ENCODE measurements at places on chromosomes 3 and 15. TPM values are rescaled to one million over a fixed set of nuclear protein-coding genes. Genes with fewer than 3 reads are reported as not detected.

The SYNPR gene
- total RNA-seq = not detected

The CPNE4 gene
- not detected for total RNA-seq

The CYP8B1 gene
- total RNA-seq = not detected

The PCBP4 gene
- 56.2 TPM for total RNA-seq

The WDR93 gene
- not detected for total RNA-seq

The CALML4 gene
- total RNA-seq = 8.5 TPM

The LZTFL1 gene
- total RNA-seq = 20.3 TPM

The GOLGA8M gene
- total RNA-seq = 0.20 TPM

The SLC9C1 gene
- total RNA-seq = not detected
